ENCODE measurements at places on chromosomes 5 and 9.

DNA sequence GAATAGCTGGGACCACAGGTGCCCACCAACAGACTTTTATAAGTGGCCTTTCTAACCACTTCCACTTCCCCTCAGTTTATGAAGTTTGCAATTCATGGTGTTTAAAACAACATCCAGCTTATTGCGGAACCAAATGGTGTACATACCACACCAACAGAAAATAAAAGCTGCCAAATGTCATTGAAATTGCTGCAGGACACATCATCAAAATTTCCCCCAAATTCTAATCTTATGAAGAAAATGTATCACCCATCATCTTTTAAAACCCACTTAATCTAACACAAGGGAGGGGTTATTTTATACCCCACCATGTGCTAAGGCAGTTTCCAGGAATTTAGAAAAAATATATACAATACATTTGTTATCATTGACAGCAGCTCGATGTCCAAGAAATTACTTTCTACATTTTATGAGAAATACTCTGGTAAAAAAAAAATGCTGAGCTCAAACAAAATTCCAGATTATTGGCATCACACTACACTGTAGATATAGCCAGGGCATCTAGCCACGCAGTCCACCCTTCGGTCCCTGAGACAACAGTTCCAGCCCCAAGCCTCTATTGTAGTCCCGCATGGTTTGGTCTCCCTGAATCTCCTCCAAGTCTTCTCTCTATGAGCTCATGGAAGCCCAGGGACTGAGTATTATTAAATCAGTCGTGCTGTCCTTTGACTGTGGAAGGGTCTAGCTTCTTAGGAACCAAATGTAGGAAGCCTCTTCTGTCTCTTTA, 372.8 kb upstream of the SLC30A5 start:
- DNase-seq = no peak

GRCh38 chr5:181100121-181100875, 30.7 kb downstream of the OR2V1 start:
- no peak for DNase-seq

- DNase-seq = no peak
These were observed 69.0 kb downstream of the ADAMTSL1 start for GRCh38 chr9:18542837-18543405.

- no peak for DNase-seq
These were observed 81.6 kb downstream of the CYFIP2 start for GRCh38 chr5:157347301-157348048.

GRCh38 chr9:35867538-35867937, 2.7 kb downstream of the OR13J1 start:
- no peak for DNase-seq

GRCh38 chr5:171285465-171285864, 23.6 kb upstream of the TLX3 start:
- DNase-seq = no peak

DNA sequence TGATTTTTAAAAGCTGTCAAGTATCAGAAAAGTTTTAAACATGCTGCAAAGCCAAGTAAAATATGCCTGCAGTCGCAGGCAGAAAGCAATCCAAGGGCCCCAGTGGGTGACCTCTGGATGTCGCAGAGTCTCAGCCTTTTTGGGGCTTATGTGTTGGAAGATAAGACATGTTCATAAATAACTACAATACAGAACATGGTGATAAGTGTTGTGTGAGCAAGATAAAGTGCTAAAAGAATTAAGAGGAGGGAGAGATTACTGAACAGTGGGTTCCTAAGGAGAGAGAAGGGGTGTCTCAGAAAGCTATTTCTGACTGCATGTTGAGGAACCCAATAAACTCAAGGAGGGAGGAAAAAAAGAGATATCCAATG, 78.9 kb upstream of the ADRB2 start:
- DNase-seq = no peak

DNA sequence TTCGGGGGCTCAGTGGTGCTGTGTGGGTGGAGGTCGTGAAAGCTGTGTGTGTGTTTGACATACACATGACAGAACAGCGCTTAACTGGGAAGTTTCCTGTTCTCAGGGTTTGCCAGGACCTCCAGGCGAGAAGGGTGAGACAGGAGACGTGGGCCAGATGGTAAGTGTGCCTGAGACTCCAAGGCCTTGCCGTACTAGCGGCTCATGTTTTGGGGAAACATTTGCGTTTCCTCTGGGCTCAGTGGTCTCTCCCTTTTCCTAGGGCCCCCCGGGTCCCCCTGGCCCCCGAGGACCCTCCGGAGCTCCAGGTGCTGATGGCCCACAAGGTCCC, 68.3 kb upstream of the FCN2 start:
- DNase-seq = no peak

DNA sequence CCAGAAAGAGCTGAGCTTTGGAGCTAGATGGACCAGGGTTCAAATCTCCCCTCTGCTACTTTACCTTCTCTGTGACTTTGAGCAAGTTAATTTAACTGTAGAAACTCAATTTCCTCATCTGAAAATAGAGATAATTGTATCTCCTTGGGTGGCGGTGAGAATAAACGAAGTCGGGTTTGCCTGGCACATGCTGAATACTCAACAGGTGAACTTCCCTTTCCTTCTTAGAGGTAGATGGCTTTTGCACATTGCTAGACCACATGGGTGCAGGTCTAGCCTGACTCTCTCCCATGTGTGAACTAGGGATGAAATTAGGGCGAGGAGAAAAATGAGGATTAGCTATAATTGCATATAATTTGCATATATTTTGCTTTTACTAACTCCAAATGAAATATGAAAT, 31.4 kb upstream of the GTF2H2C start:
- DNase-seq = no peak

- DNase-seq = no peak
These were observed 1.4 kb upstream of the PHF24 start for GRCh38 chr9:34956648-34957047.

GRCh38 chr5:155027993-155028629, 14.6 kb downstream of the KIF4B start:
- no peak for DNase-seq

DNA sequence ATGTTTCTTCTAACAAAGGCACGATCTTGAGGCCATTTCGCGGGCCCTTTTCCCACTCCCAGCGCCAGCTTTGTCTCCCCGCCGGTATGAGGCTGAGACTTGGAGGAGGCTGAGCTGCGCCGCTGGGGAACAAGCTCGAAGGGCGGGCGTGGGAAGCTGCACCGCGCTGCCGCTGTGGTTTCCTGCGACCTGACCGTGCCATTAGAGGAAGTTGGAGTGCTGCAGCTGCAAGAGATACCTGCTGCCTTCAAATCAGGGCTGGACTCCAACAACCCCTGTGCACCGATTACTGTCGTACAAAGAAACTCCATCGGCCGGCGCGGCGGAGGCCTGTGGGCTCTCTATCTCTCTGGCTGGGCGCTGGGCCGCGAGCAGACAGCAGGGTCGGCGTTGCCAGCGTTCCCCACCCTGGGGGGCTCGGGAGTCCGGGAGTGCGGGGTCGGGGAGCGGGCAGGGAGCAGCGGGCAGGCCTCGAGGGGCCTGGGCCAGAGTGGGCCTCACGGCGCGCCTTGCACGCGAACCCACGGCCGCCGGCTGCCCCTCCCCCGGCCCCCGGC, 1.3 kb upstream of the ERBIN start:
- DNase-seq = peak; percentile 55

DNA sequence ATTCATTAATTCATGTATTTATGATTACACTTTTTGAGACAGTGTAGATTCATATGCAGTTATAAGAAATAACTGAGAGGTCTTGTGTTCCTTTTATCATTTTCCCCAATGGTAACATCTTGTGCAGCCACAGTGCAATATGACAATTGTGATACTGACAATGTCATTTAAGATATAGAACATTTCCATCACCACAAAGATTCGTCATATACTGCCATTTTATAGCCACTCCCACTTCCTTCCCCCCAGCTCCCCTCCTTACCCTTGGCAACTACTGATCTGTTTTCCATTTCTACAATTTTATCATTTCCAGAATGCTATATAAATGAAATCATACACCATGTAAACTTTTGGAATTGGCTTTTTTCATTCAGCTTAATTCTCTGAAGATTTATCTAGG, 53.8 kb downstream of the NR2F1 start:
- no peak for DNase-seq

DNA sequence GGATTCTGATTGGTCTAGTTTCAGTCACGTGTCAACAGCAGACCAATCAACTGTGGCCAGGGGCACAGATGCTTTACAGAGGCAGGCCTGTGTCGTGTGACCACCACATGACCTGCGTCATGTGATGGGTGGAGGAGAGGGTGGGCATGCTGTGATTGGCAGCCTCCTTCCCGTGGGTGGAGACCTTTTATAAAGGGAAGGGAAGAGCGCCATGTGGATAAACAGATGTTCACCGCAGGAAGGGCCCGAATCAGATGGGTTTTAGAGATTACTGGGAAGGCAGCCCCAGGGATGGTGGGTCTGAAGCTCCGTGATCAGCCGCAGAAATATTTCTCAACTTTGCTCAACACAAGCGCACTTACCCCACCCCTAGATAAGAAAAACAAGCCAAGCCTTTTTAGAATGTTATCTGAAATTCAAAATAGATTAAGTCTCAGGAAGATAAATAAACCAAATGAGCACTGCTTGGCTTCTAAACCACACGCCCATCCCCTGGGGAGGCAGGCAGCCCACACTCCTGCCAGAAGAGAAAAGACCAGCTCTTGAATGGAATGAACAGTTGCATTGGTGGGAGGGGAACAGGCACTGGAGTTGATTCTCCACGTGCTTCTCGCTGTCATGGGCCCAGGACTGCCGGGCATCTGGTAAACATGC, 43.6 kb downstream of the ROPN1L start:
- no peak for DNase-seq

GRCh38 chr5:84693256-84693655, 308.6 kb upstream of the EDIL3 start:
- DNase-seq = no peak

- no peak for DNase-seq
These were observed 167.6 kb upstream of the ELL2 start for GRCh38 chr5:96129276-96129675.

DNA sequence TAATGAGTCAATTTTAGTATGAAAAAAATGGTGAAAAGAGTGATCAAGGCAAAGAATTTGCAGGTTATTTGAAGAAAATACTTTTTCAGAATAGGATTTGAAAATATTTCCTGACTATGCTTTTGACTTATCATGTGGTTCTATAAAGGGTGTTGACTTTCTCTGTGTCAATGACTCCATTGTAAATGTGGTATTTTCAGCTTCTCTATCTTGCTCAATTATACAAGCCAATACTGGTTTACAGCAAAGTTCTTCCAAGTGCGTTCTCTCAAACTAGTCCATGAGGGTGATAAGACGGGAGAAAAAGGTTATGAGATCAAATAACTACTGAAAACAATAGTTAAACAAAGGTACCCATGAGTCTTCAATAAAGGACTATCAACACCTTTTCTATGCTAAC, 21.7 kb downstream of the IL33 start:
- no peak for DNase-seq

DNA sequence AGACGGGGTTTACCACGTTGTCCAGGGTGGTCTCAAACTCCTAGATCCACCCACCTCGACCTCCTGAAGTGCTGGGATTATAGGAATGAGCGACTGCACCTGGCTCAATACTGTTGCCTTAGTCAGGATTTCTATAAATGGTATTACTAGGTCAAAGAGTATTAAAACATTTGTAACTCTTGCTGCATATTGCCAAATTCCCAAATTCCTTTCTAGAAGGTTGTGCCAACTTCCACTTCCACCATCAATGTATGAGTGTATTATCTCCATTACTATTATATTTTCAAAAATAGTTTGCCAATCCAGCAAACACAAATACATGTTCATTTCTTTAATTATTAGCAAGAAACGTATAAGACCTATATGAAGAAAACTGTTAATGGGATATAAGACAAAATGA, 10.6 kb downstream of the PTGR1 start:
- DNase-seq = no peak

DNA sequence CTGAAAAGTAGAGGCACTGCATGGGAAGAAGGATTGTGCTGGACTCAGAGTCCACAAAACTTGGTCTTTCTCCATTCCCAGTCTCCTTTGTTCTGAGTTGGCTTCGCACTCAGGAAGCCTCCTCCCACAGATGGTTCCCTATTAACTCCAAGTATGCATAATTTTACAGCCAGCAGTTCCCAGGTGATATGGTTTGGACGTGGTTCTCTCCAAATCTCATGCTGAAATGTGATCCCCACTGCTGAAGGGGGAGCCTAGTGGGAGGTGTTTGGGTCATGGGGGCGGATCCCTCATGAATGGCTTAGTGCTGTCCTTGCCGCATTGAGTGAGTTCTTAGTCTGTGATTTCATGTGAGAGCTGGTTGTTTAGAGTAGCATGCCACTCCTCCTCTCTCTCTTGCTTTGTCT, 86.6 kb downstream of the FEM1C start:
- no peak for DNase-seq

GRCh38 chr5:116685069-116685468, 110.4 kb upstream of the SEMA6A start:
- no peak for DNase-seq

DNA sequence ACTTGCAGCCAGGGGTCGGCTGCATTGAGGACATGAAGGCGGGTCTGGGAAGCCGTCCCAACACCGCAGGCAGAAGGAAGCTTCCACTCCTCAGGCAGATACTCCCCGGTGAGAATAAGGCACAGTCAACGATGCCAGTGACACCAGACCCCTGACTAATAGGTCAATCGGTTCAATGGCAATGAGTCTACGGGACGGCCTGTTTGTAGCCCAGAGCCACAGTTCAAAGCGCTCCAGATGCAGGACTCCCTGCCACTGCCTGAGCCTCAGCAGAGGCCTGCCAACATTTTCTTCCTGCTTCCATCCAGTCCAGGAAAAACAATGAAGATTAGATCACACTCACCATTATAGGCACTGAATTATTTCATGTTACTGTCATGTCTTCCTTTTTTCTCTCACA, 84.5 kb upstream of the SIMC1 start:
- no peak for DNase-seq

DNA sequence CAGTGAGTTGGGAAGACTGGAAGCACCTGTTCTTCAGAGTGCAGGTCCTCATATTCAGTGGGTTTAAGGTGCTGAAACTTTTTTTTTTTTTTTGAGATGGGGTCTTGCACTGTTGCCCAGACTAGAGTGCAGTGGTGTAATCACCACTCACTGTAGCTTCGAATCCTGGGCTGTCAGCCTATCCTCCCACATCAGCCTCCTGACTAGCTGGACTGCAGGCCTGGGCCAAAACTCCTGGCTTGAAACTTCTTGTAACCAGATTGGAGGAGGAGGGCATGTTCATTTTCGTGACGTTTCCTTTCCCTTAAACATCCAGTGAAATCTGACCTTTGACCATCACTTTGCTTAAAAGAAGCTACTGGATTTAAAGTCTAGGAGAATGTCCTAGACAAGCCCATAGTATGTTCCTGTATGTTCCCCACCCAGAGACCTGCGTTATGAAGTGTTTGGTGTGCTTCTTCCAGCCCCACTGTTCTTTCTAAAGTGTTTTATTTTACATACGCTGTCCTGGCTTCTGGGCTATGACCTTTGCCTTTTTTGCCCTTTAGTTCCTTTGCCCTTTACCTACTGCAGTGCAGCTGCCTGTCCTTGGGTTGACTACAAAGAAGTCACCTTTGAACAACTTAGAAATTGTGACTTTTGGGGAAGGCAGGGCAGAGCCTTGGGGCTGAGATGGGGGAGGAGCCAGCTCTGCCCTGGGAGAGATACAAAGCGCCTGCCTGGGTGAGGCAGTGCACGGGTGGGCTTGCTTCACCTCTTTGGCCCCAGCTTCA, 18.4 kb downstream of the TENT4A start:
- no peak for DNase-seq

All from stimulated activated CD8-positive, alpha-beta memory T cell treated with anti-CD3 and anti-CD28 coated beads, Interleukin-15, amount 100 ng/mL, for 48 hours (primary cell).